ENCODE measurements at places on chromosomes 3 and 15.

- DNase-seq: no peak
Measured at GRCh38 chr3:10974746-10975375, 17.7 kb upstream of the SLC6A1 start.

DNA sequence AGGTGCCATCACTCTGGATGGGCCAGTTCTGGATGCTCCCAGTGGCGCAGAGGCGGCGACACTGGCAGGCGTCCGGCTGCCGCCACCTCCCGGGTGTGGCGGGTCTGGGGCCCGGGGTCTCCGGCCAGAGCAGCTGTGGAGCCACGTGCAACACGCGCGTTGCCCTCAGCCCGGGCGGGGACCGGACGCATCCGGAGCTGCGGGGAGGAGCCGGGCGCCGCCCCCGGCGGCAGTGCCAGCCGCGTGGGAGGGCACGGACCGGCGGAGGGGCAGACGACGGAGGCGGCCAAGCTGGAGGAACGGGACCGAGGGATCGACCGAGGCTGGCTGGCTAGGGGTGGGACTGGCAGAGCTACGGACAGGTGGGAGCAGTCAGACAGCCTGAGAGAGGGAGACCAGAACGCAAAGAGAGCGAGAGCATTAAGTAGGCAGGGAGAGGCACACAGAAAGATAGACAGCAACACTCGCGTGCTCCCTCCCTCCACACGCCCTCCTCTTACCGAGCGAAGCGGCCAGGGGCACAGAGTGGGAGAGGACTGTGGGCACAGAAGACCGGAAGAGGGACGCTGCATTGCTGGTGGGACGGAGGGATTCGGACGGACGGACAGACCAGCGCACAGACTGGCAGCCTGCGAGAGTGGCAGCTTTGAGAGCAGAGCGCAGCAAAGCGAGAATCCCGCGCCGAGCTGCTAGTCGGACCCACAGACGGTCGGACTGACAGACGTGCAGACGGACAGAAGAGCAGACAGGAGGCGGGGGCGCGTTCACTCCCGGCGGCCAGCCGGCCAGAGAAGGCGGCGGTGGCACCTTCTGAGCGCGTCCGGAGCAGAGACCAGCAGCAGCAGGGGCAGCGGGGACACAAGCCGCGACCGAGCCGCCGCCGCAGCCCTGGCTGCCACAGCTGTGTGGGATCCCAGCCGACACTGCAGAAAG, at the start of gene ARPP21:
Gene ARPP21 (plus strand): TSS at position 272 of the 933 bp plus-strand sequence. CDS start 42,227 bp downstream, outside the sequence.
- no peak for DNase-seq

DNA sequence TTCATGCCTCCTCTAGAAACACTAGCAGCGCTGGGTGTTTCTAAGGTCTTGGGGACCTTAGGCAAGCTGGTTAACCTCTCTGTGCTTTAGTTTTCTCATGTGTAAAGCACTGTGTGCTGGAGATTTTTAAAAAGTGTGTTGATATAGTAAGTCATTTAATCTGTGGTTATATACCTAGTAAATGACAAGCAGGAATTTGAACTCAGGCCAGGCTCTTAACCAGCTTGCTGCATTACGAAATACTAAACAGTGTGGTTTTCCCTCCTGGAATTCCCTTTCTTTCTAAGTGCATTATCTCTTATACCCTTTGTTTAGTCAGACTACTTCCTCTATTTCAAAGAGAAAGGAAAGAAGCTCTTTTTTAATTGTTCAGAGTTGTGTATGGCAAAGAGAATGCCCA, 26.5 kb downstream of the NEO1 start:
- peak; percentile 25 for DNase-seq

- DNase-seq: no peak
Measured at GRCh38 chr3:149688122-149688757, 30.4 kb upstream of the WWTR1 start.

GRCh38 chr3:171163101-171164066, 136.9 kb upstream of the SLC2A2 start:
- DNase-seq: no peak

- no peak for DNase-seq
Measured at GRCh38 chr15:95284933-95285421, 1045.5 kb upstream of the NR2F2 start.

- DNase-seq: peak; percentile 44
Measured at GRCh38 chr3:46065294-46065705, 38.0 kb upstream of the XCR1 start.

- DNase-seq: no peak
Measured at GRCh38 chr3:197022405-197023231, 7.0 kb downstream of the MELTF start.

- DNase-seq: no peak
Measured at GRCh38 chr3:126961191-126961790, 21.6 kb upstream of the PLXNA1 start.

GRCh38 chr3:87732294-87732693, 326.5 kb downstream of the CGGBP1 start:
- no peak for DNase-seq

DNA sequence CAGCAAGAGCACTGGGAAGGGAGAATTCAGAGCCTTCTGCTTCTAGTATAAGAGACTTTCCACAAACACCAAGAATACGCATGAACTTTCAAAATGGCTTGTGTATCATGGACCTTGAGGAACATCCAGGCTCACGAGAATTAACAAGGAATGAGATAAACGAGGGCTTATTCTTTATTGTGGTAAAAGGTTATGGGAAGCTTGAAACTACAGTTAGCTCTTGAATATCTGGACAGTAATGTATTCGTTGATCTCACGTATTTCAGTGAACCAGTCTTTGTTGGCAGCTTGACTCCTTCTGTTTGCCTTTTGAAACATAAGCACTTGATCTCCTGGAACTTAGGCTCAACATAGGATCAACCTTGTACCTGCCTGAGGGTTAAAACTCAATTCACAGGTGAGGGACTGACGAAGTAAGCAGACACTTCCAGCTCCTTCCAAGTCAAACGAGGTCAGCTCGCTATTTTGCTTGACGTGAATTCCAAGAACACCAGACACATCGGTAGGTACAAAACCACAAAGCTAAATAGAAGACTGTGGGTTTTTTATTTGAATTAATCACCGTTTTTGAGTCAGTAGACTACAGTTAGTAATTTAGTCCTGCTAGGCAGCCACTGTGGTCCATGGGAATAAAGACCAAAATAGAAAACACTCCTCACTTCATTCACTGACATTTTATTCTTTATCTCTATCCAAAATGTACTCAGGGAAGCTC, 30.8 kb downstream of the GALNT15 start:
- no peak for DNase-seq

GRCh38 chr3:151969026-151969642, 95.7 kb downstream of the SUCNR1 start:
- DNase-seq: no peak
